Activated CD4-positive, alpha-beta T cell treated with anti-CD3 and anti-CD28 coated beads, Interleukin-2, Interleukin-6, amounts not matched to agents 100 ng/mL and 50 ng/mL, durations not matched to agents 16 hours and 8 hours (primary cell): ENCODE measurements at places on chromosomes 16 and 17.

DNA sequence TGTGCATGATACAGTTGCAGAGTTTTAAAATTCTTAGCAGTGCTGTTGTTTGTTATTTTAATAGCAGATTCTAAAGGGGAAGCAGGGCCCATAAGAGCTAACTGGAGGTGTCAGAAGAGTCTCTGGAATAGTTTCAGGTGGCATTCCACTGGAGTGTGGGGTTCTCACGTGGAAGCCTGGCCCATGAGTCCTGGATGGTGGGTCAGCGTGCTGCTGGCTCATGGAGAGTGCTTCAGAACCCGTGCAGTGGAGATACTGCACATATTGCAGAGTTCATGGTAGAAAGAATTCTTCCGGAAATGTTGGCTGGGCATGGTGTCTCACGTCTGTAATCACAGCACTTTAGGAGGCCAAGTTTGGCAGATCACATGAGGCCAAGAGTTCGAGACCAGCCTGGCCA is 43.9 kb downstream of the B9D1 start:
- DNase-seq, result no peak

DNA sequence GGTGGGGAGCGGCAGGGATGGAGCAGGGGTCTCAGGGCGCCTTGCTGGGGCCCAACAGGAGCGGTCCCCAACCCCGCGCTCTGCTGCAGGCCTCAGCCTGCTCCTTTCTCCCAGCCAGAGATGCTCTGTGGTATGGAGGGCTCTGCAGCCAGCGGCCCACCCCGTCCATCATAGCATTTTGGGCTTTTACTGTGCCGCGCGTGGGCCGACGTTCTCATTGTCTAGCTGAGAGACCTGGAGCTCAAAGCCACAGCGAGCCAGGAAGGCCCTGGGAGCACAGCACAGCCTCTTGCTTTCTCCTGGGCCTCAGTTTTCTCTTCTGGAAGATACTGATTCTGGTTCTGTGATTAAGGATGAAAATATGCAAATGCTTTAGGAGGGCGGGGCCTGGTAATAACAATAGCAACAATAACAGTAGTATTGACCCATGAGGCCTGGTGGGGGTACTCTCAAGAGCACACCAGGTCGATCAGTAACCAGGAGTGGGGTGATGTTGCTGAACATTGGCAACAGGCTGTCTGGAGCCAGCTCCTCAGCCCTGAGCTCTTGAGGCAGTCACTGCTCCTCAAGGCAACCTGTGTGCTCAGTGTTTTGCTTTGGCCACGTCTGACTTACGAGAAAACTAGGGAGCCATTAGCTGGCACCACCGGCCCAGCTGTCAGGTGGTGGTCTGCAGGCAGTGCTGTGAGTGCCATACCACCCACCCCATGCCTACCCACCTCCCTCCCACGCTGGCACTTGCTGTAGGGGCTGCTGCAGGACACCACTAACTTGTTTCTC is 1.1 kb upstream of the RASD1 start:
- no peak for DNase-seq

DNA sequence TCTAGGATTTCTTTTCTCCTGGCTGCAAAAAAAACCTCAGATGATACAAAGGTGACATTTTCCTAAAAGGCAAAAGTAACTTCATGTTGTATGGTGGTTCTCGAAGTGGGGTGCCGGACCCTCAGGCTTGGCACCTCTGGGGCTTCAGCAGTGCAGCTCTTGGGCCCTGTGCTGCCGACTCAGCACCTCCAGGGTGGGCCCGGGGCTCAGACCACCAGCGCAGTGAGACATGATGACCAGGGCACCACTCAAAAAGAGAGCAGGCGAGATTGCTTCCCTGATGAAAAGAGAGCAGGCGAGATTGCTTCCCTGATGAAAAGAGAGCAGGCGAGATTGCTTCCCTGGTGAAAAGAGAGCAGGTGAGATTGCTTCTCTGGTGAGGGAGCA is 98.7 kb upstream of the ZNF750 start:
- DNase-seq, result no peak

DNA sequence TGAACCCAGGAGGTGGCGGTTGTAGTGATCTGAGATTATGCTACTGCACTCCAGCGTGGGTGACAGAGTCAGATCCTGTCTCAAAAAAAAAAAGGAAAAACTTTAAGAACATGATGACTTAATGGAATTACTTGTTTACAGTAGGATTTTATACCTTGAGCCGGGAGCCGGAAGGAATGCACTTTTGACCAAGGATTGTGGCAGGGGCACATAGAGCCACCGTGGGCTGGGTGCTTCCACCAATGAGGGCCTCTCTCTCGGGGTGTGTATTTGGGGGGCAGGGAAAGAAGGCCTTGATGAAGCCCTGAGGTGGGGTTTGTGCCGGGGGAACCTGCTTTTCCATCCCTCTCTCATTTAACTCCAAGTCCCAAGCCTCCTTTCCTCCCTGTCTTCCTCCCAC is 6.7 kb upstream of the NAGPA start:
- DNase-seq, result no peak

DNA sequence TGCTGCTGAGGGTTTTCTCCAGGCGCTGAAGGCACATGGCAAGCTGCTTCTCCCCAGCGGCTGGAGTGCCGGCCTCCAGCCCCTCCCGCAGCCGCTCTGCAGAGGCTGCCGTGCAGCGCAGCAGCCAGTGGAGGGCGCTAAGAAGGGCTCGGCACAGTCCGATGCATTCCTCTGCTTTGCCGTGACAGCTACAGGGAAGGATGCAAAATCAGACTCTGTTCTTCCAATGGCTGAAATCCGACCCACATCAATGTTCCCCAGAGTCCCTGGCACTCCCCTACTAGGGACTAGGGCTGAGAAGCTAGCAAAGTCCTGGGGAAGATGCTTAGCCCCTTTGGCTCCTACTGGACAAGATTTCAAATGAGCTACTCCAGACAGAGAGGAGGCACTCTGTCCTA is 19.0 kb downstream of the MED24 start:
- DNase-seq, result no peak

DNA sequence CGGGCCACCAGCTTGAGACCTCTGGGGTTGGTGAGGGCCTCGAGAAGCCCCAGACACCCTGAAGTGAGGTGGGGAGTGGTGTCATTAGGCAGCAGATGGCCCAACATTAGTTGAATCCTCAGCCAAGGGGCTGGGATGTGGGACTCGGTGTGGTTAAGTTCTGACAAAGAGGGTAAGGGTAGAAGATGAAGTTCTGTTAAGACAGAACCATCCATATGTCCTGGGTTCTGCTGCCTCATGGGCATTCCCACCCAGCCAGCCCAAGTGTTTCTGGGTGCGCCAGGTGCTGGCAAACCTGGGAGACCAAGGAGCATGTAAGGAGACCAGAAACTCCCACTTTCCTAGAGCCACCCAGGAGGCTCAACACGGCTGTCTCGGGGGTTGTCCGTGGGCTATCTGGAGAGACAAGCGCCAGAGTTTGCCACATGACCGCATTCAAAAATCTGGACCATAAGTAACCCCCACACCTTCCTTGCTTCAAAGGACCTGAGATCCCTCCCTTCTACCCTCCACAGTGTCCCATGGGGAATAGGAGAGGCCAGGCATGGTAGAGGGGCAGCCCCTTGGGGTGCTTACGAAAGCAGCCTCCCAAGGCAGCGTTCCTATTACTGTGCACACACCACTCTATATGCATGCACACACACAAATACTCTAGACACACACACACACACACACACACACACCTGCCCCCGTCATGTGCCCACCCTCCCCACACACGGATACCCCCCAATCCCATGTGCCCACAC is 128.7 kb downstream of the C16orf78 start:
- DNase-seq, result no peak

DNA sequence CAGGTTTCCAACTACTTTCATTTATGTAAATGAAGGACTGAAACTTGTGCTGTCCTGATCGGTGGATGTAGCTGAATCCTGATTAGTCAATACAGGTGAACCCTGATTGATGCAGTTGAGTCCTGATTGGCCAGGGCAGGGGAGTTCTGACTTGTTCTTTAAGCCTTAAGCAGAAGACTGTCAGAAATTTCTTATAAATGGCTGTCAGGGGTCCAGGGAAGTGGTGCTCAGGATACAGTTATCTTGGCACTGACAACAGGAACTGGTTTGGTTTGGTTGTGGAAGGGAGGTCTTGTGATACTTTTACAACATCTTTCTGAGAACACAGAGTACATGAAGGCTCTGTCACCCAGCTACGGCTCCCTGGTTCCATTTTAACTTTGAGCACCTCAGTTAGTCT is 132.1 kb downstream of the KCNJ12 start:
- no peak for DNase-seq

GRCh38 chr17:8359769-8360168 is 16.7 kb downstream of the KRABD2 start:
- DNase-seq, result no peak

GRCh38 chr16:81523387-81524115 is 78.9 kb downstream of the CMIP start:
- no peak for DNase-seq

- no peak for DNase-seq
These were observed 13.6 kb upstream of the TVP23A start for GRCh38 chr16:10831894-10832886.

- no peak for DNase-seq
These were observed at the start of gene ASB16 for GRCh38 chr17:44170499-44171201. TSS of gene ASB16 (plus strand) at chr17:44170704. CDS start at chr17:44170790, 86 bp downstream.
